Coronary artery (tissue), 2 donors: ENCODE measurements at places on chromosomes 12 and 14.

GRCh38 chr14:67538501-67538900, 5.4 kb downstream of the PLEKHH1 start:
- no peak for DNase-seq

DNA sequence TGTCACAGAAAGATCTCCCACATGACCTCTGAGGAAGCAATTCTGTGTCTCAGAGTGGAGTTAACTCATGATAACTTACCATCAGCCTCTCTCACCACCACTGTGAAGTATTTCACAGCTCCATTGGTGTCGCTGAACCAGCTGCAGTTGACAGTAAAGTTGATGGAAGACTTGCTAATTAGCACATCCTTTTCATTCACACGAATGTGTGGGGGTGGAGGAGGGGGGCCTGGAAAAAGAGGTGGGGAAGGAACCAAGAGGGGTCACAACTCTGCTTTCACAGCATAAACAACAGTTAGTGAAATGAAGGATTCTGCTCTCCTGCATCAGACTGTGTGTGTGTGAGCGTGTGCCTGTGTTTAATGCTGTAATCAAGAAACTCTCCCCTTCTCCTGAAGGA, 82.1 kb downstream of the PTPRB start:
- DNase-seq = no peak

GRCh38 chr14:90830931-90831701, 14.9 kb upstream of the TTC7B start:
- no peak for DNase-seq

GRCh38 chr14:73261520-73262426, 24.5 kb downstream of the PAPLN start:
- DNase-seq = no peak

- DNase-seq = no peak
These were observed at the start of gene IGF1 for GRCh38 chr12:102480406-102480805. Gene IGF1 (minus strand): TSS chr12:102480563. CDS start chr12:102480381, 182 bp downstream.

- no peak for DNase-seq
These were observed 8.5 kb upstream of the PTPRB start for GRCh38 chr12:70645494-70646317.

DNA sequence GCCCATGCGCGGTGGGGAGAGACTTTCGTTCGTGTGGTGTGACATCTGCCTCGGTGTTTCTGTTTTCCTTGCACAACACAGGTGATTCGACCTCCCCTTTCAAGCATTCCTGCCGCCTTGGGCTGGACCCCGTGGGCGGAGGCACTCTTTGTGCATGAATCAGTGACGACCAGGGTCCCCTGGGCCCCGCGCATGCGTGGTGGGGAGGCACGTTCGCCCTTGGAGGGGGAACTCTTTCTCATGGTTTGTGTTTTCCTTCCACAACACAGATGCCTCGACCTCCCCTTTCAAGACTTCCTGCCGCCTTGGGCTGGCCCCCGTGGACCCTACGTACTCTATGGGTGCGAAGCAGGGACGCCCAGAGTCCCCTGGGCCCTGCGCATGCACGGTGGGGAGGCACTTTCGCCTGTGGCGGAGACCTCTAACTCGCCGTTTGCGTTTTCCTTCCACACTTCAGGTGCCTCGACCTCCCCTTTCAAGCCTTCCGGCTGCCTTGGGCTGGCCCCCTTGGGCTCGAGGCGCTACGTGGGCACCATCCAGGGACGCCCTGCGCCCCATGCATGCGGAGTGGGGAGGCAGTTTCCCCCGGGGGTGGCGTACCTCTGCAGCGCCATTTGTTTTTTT, 340.9 kb downstream of the ALG10 start:
- DNase-seq = no peak
